NCI-H510A (cell line): ENCODE measurements at places on chromosomes 7 and 10.

- DNase-seq: no peak
Observed at GRCh38 chr7:156419782-156420181, 220.8 kb upstream of the RNF32 start.

GRCh38 chr7:124690840-124691239, 74.8 kb downstream of the GPR37 start:
- no peak for DNase-seq

DNA sequence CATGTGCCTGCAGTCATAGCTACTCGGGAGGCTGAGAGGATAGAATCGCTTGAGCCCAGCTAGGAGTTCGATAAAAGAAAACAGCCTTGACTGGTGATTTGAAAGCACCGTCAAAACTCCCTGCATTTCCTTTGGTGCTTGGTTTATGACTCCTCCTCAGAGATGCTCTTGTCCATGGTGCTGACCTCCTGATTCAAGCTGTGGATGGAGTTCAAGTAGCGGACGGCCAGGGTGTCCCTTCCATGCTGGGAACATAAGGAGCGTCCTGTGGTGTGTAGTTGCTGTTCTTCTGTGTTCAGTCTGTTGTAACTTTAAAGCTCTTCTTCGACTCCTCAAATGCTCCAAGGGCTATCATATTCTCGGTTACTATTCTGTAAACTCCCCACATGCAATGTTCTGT, 382.5 kb upstream of the KIAA1217 start:
- no peak for DNase-seq

GRCh38 chr7:26337232-26337865, 45.7 kb downstream of the SNX10 start:
- no peak for DNase-seq

- DNase-seq: no peak
Observed at GRCh38 chr10:46286991-46287693, at the start of gene ANTXRL. TSS of gene ANTXRL (plus strand) at chr10:46286997. CDS start at chr10:46287263, 266 bp downstream.

DNA sequence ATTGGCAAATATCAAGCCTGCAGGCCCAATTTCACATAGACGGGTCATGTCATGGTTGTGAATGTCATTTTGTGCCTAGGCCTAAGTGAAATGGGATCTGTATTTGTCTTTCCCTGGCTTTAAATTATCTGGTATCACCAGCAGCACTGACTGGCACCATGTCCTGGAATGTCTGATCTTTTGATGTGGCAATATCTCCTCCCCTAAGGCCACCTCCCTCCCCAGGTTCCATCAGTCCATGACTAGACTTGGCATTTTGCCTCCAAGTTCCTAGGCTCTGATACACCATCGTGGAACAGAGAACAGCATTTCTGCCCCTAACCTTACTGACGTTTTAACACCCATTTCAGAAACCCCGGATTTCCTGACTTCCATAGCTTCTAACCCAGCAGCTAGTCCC, 513.9 kb downstream of the GALNT17 start:
- no peak for DNase-seq

DNA sequence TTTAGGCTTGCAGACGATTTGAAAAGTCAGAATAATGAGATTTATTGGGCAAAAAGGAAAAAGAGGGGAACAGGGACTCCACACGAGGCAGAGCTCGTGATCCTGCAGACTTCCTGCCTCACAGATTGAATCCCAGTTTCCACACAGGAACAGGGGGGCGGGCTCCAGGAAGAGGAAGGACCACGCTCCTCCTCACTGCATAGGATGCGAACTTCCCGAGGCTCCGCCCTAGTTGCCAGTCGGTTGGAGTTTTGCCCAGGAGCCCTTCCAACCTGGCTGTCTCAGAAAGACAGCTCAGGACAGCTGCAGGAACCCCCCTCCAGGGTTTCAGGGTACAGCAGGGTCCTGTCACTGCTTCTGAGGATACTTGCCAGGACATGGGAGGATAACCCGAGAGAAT, 488.3 kb upstream of the ADARB2 start:
- DNase-seq: no peak

DNA sequence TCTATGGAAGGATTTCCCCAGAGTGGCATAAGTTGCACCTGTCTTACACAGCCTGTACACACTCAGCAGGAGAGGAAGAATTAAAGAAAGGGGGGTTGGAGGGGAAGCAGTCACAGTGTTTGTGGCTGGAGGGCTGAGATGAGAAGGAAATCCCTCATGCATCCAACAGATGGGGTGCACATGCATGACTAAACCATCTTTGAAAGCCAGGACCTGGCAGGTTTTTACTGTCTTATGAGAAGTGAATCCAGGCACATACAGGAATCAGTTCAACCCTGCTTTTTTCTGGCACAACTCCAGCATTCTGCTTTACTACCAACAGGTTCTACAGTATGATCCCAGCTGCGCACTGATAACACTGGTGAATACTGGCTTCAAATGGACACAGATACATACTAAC, 107.7 kb downstream of the CACNA2D1 start:
- peak; percentile 85 for DNase-seq

GRCh38 chr7:139109983-139110411, 477 bp upstream of the ZC3HAV1 start:
- DNase-seq: no peak

DNA sequence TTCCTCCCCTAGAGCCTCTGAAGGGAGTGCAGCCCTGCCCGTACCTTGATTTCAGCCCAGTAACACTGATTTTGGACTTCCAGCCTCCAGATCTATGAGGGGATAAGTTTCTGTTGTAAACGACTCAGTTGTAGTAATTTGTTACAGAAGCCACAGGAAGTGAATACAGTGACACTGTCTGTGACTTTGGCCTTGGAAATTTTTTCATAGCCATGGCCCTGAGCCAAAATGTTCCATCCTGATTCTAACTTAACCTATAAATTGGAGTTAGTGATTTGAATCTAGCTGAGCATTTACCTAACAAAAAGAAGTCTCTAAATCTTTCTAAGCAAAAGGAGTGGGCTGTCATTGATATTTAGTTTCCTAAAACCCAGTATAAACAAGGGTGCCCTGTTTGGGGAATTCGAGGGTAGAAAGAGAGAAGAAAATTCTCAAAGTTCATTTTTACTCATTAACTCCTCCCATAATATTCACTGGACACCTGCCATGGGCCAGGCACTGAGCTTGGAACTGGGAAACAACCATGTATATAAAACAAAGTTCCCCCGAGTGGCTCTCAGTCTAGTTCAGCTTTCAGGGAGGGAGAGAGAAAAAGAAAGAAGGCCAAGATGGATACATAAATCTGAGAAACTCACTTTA, 162.3 kb downstream of the SKIDA1 start:
- DNase-seq: no peak

DNA sequence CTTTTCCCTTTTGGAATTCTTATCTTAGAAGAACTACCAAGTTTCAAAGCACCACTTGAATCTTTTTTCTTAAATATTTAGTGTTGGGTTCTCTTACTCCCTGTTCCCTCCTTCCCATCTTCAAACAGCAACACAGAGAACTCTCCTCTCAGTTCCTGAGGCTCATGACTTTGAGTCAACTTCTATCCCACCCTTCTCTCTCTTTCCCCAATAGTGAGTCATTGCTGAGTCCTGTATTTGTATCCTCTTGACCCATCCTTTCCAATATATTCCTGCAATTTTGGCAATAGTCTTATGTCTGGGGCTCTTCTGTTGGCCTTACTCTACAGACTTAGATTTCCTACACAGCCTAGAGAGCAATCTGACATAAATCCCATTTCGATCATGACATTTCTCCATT, 20.8 kb upstream of the JCAD start:
- DNase-seq: no peak

DNA sequence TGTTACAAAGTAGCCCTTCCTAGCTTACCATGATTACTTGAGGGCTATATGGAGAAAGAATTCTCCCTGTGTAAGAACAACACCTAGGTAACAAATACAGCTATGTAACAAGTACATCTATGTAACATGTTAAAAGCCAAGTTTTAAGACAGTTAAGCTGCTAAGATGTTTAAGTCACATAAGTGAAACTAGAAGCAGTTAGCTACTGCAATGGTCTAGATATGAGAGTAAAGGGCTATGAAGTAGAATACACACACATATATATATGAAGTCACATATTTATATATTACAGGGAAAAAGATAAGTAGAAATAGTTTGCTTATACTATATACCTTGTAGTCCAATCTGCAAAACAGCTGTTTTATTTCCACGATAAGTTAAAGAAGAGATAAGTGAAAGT, 14.4 kb downstream of the POT1 start:
- no peak for DNase-seq

DNA sequence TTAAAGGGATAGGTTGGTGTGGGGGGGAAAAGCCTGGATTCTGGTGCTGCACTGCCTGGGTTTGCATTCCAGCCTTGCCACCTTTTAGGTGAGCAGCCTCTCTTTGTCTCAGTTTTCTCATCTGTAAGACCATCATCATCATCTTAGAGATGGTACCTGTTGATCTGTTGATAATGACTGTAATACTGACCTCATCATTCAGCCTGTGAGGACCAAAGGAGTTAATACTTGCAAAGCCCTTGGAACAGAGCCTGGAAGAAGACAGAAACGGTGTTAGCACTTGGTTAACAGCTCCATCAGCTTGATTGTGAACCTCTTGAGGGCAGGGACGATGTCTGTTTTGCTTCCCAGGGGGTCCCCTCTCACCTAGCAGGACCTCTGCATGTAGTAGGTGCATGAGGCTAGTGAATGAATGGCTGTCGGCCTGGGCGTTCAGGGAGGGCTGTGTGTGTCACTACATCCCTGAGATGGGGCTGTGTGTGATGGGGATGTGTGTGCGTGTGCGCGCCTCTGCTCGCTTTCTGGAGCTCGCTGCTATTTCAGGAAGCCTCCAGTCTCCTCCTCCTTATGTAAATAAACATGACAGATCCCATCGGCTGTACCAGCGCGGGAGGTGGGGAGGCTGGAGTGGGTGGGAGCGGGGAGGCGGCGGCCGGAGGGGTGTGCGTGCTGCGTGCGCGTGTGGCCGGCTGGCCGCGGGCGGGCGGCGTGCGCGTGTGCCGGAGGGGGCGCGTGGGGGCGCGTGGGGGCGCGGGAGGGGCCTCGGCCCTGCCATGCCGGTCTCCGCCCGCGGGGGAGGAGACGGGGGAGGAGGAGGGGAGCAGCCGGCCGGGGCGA, 61.2 kb downstream of the NEURL1 start:
- peak; percentile 88 for DNase-seq

DNA sequence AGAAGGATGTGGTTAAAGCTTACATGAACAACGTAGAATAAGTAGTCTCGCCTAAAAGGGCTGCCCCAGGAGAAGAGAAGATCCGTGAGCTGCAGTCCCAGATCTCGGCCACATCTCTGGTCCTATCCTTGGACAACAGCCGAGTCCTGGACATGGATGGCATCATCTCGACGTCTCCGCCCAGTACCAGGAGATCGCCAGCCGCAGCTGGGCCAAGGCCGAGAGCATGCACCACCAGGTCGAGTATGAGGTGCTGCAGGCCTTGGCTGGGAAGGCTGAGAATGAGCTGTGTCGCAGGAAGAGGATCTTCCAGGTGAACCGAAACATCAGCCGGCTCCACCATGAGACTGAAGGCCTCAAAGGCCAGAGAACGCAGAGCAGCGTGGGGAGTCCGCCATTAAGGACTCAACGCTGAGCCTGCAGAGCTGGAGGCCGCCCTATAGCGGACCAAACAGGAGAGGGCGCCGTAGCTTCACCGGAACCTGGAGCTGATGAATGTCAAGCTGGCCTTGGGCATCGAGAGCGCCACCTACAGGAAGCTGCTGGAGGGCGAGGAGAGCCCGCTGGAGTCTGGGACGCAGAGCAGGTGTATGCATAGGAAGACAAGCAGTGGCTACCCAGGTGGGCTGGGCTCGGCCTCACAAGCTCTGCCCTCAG, 22.2 kb downstream of the LIPK start:
- no peak for DNase-seq

- DNase-seq: no peak
Observed at GRCh38 chr7:26691886-26692285, 172.5 kb downstream of the SKAP2 start.

DNA sequence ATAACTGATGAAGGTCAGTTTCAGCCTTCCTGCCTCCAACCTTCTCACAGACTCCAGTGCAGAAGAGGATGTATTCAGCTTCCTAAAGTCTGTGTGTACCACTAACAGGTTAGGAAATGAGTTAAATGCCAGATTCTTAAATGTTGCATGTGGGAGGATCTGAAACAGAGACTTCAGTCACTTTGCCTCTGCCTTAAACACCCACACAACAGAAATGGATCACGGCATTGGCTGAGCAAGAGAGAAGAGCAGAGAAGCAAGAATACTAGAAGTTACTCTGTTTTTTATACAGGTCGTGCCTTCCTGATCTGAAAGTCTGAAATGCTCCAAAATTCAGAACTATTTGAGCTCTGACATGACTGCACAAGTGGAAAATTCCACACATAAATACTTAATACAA, 98.9 kb upstream of the ARHGAP21 start:
- no peak for DNase-seq
